Fibroblast of mammary gland (primary cell): ENCODE measurements at places on chromosomes 2 and 18.

GRCh38 chr18:22101731-22102130 lies 67.7 kb upstream of the GATA6 start:
- no peak for DNase-seq

DNA sequence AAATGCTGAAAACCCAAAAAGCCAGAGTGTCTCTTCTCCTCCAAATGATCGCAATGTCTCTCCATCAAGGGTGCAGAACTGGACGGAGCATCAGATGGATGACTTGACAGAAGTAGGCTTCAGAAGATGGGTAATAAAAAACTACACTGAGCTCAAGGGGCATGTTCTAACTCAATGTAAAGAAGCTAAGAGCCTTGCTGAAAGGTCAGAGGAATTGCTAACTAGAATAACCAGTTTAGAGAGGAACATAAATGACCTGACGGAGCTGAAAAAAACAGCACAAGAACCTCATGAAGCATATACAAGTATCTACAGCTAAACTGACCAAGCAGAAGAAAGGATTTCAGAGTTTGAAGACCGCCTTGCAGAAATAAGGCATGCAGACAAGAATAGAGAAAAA lies 9.7 kb upstream of the POLE4 start:
- no peak for DNase-seq

DNA sequence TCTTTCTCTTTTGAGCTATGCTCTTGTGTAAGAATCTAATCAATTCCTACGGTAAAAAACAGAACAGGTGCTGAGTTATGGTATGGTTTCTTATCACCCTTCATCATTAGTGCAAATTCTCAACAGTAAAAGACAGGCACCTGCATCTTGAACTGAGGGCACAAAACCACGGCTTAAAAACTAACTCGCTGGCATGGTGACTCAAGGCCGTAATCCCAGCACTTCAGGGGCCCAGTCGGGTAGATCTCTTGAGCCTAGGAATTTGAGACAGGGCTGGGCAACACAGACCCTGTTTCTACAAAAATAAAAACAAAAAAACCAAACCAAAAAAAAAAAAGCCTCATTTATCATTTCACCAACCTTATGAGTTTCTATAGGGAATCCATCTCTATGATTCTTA lies 33.3 kb downstream of the THAP4 start:
- no peak for DNase-seq

DNA sequence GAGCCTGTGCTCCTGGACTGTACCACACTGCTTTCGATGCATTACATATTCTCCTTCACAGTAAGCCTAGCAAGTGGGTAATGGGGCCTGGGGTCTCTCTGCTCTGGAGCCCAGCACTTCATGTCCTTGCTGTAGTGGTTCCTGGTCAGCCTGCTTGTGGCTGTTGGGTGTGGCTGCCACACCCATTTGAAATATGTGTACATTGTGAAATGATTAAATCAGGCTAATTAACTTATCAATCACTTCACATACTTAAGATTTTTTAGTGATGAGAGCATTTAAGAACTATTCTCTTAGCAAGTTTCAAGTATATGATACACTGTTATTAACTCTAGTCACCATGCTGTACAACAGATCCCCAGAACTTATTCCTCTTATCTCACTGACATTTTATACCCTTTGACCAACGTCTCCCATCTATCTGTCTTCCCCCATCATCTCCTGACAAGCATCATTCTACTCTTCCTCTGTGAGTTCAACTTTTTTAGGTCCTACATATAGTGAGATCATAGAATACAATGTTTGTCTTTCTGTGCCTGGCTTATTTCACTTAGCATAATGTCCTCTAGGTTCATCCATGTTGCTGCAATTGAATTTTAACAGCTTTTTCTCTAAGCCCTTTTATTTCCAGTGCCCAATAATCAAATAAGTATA lies 92.1 kb downstream of the LYPD6 start:
- DNase-seq: no peak

- DNase-seq: no peak
Observed at GRCh38 chr2:106078096-106078495, 116.0 kb downstream of the UXS1 start.

DNA sequence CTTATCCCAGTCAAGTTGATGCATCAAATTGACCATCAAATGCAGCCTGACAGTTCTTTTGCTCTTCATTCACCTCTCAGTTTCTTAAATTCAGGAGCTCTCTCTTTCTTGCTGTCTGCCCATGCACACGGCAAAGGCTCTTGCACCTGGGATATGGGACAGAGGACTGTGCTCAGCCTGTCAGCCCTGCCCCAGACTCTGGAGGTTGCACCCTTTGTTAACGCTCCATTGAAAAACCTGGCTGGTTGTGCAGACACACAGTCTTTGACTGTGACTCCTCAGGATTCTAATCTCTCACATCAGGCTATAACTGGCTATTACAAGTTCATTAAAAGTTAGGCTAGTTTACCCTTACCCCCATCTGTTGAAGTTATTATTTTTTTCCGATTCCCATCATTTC lies 1032.5 kb downstream of the SOCS6 start:
- no peak for DNase-seq

DNA sequence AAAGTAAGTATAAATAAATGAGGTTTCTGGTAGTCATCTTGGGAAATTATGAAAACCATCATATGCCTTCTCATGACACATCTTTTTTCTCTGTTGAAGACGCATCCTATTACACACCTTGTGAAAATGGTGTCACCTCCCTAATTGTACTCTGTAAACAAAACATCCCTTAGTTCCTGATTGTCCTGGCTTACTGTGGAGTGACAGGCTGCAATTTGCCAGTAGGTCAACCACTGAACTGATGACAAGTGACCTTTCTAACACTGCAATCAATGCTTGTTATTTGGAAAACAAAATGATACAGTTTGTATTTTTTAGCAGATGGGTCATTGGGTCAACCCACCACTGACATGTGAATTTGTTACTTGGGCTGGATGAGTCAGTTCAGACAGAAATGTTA lies 219.5 kb downstream of the PTPRM start:
- no peak for DNase-seq
